A549 treated with dexamethasone at 1 μM for 4 hours (cell line): ENCODE measurements at places on chromosomes 2 and 18. TPM values are rescaled to one million over a fixed set of nuclear protein-coding genes. Genes with fewer than 3 reads are reported as not detected.

The SPC25 gene
- 16.6 to 19.7 TPM (median 18.6 TPM) in 5 replicates for total RNA-seq

The COL6A3 gene
- total RNA-seq = 0.18 to 0.41 TPM (median 0.33 TPM) in 5 replicates

The NT5DC4 gene
- total RNA-seq = 0.05 TPM in 1 of 5 replicates, not detected in the others

The WNT6 gene
- 0.11 to 0.26 TPM (median 0.22 TPM) in 5 replicates for total RNA-seq

The ANKRD30B gene
- total RNA-seq = not detected in 5 replicates

The EPB41L3 gene
- total RNA-seq = 0.17 to 0.41 TPM (median 0.19 TPM) in 5 replicates

The IL36G gene
- not detected in 5 replicates for total RNA-seq

The DNER gene
- total RNA-seq = 9.1 to 14.0 TPM (median 10.9 TPM) in 5 replicates

The SCTR gene
- 0.15 to 0.18 TPM in 2 of 5 replicates, not detected in the others for total RNA-seq

The SP5 gene
- total RNA-seq = not detected in 5 replicates

The SERPINB8 gene
- 8.3 to 10.7 TPM (median 9.5 TPM) in 5 replicates for total RNA-seq

The C2orf15 gene
- 0.48 to 0.58 TPM (median 0.57 TPM) in 5 replicates for total RNA-seq

The GPR75 gene
- total RNA-seq = 1.1 to 2.9 TPM (median 2.6 TPM) in 5 replicates

The APCDD1 gene
- 0.07 to 0.11 TPM (median 0.07 TPM) in 3 of 5 replicates, not detected in the others for total RNA-seq

The PROC gene
- 3.5 to 5.6 TPM (median 5.0 TPM) in 5 replicates for total RNA-seq

The DAPL1 gene
- 0.22 TPM in 1 of 5 replicates, not detected in the others for total RNA-seq

The AOX1 gene
- 5.0 to 6.8 TPM (median 5.4 TPM) in 5 replicates for total RNA-seq

The ANAPC1 gene
- 24.7 to 30.8 TPM (median 29.9 TPM) in 5 replicates for total RNA-seq

The CFAP221 gene
- total RNA-seq = 0.16 to 0.47 TPM (median 0.33 TPM) in 5 replicates

The EGR4 gene
- 0.09 to 0.27 TPM (median 0.12 TPM) in 5 replicates for total RNA-seq

The CRYBA2 gene
- 0.31 TPM in 1 of 5 replicates, not detected in the others for total RNA-seq

The DSG1 gene
- total RNA-seq = not detected in 5 replicates

The RGPD3 gene
- total RNA-seq = 0.14 to 0.25 TPM (median 0.16 TPM) in 5 replicates

The EVA1A gene
- 7.0 to 10.9 TPM (median 8.7 TPM) in 5 replicates for total RNA-seq

The TCF23 gene
- total RNA-seq = not detected in 5 replicates

The EMILIN1 gene
- total RNA-seq = 0.32 to 0.57 TPM (median 0.43 TPM) in 5 replicates

The LIPT1 gene
- 3.2 to 5.1 TPM (median 3.6 TPM) in 5 replicates for total RNA-seq

The CNDP1 gene
- total RNA-seq = not detected in 5 replicates

The FBXO41 gene
- total RNA-seq = 3.9 to 5.6 TPM (median 4.4 TPM) in 5 replicates

The KCNK3 gene
- 0.45 to 0.86 TPM (median 0.64 TPM) in 5 replicates for total RNA-seq

The CTLA4 gene
- not detected in 5 replicates for total RNA-seq

The PRR30 gene
- not detected in 5 replicates for total RNA-seq

The SERPINB10 gene
- not detected in 5 replicates for total RNA-seq

The ARHGAP25 gene
- total RNA-seq = 0.11 to 0.47 TPM (median 0.37 TPM) in 5 replicates

The SGPP2 gene
- 0.46 to 0.84 TPM (median 0.51 TPM) in 5 replicates for total RNA-seq

The ASIC4 gene
- 0.05 to 0.08 TPM (median 0.05 TPM) in 4 of 5 replicates, not detected in the other for total RNA-seq

The ORMDL1 gene
- 38.3 to 49.7 TPM (median 43.6 TPM) in 5 replicates for total RNA-seq

The NXPH2 gene
- total RNA-seq = not detected in 5 replicates

The RTP5 gene
- total RNA-seq = not detected in 5 replicates

The CARF gene
- total RNA-seq = 1.0 to 2.1 TPM (median 1.5 TPM) in 5 replicates

The PSMA8 gene
- total RNA-seq = not detected in 5 replicates

The SLC4A5 gene
- total RNA-seq = 0.15 to 0.34 TPM (median 0.28 TPM) in 5 replicates

The SLC9A2 gene
- 2.4 to 3.8 TPM (median 3.6 TPM) in 5 replicates for total RNA-seq

The DTYMK gene
- 111 to 129 TPM (median 113 TPM) in 5 replicates for total RNA-seq

The RIT2 gene
- not detected in 5 replicates for total RNA-seq

The RNF103 gene
- 55.8 to 69.5 TPM (median 66.7 TPM) in 5 replicates for total RNA-seq

The NBEAL1 gene
- total RNA-seq = 3.0 to 5.5 TPM (median 3.8 TPM) in 5 replicates

The LRRTM1 gene
- total RNA-seq = not detected in 5 replicates

The NCK2 gene
- 22.4 to 27.7 TPM (median 26.3 TPM) in 5 replicates for total RNA-seq

The CTAGE1 gene
- total RNA-seq = not detected in 5 replicates

The DLGAP1 gene
- 0.02 to 0.06 TPM (median 0.04 TPM) in 3 of 5 replicates, not detected in the others for total RNA-seq

The SCG2 gene
- total RNA-seq = 1.0 to 1.5 TPM (median 1.2 TPM) in 5 replicates

The CTNNA2 gene
- total RNA-seq = 0.19 to 0.89 TPM (median 0.33 TPM) in 5 replicates

The FIGN gene
- total RNA-seq = 1.3 to 3.0 TPM (median 2.7 TPM) in 5 replicates

The DCC gene
- total RNA-seq = not detected in 5 replicates

The ADRA2B gene
- 0.08 to 0.14 TPM (median 0.11 TPM) in 5 replicates for total RNA-seq
